ENCODE measurements at places on chromosomes 5 and 9. TPM values are rescaled to one million over a fixed set of nuclear protein-coding genes. Genes with fewer than 3 reads are reported as not detected.

Gene OR1L1
- not detected for total RNA-seq

DNA sequence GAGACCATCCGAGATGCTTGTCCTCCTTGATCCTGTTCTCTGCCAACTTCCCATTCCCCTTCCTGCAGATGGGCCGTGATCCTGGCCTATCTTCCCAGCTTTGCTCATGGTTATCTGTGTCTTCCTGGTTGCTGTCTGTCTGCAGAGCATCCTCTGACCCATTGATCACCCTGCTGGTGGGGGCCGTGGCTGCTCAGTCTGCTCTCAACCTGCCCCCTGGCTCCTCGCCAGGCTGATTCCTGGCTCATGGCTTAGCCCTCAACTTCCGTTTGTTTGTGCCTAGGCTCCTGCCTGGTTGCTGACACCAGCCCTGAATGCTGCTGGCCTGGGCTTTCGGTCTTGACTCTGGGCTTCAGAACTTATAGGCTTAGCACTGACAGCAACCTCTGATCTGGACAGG is 67.1 kb upstream of the SMIM15 start:
- peaks cover 10% of the 10 kb centered on the region for H3K4me1 ChIP-seq
- no peaks in the 10 kb centered on the region for H3K36me3 ChIP-seq
- no peaks in the 10 kb centered on the region for H3K27me3 ChIP-seq
- H3K27ac ChIP-seq = no peak overlapping the region
- DNase-seq = peak; percentile 6

GRCh38 chr5:116428966-116429365 is 145.7 kb downstream of the SEMA6A start:
- H3K4me1 ChIP-seq = no peaks in the 10 kb centered on the region
- DNase-seq = no peak
- H3K27me3 ChIP-seq = no peaks in the 10 kb centered on the region
- H3K4me3 ChIP-seq = no peak overlapping the region

Gene PRRX2
- not detected for total RNA-seq

DNA sequence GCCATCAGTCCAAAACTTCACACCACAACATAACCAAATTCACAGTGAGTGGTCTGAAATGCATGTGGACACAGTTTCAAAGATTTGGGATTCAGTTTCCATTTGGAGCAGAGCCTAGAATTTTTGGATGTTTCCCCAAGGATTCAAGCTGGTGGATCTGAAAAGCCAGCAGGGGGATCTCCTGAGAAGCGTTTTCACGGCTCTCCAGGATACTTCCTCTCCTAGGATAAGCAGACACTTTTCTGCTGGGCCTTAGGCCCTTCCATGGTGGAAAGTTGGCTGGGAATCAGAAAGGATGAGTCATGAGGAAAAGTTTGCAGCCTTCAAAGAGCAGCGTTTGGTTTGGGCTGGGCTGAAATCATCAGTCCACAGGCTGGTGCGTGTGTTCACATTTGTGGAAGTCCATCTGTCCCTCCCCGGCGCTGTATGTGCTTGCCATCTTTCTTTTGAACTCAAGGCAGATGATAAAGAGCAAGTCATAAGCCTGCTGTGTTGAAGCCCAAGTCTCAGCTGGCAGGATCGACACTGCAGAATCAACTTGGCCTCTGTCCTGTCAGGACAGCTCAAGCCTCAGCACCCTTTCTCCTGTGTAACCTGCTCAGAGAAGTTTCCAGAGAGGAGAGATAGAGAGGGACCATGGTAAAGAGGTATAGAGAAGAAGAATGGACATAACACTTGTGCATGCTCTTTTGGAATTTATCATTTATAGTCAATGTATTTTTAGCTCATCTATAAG is 152.6 kb upstream of the MSX2 start:
- H3K4me3 ChIP-seq = no peak overlapping the region
- H3K27me3 ChIP-seq = no peaks in the 10 kb centered on the region
- peak; percentile 99 for DNase-seq
